ENCODE measurements at places on chromosomes 16 and 17.

DNA sequence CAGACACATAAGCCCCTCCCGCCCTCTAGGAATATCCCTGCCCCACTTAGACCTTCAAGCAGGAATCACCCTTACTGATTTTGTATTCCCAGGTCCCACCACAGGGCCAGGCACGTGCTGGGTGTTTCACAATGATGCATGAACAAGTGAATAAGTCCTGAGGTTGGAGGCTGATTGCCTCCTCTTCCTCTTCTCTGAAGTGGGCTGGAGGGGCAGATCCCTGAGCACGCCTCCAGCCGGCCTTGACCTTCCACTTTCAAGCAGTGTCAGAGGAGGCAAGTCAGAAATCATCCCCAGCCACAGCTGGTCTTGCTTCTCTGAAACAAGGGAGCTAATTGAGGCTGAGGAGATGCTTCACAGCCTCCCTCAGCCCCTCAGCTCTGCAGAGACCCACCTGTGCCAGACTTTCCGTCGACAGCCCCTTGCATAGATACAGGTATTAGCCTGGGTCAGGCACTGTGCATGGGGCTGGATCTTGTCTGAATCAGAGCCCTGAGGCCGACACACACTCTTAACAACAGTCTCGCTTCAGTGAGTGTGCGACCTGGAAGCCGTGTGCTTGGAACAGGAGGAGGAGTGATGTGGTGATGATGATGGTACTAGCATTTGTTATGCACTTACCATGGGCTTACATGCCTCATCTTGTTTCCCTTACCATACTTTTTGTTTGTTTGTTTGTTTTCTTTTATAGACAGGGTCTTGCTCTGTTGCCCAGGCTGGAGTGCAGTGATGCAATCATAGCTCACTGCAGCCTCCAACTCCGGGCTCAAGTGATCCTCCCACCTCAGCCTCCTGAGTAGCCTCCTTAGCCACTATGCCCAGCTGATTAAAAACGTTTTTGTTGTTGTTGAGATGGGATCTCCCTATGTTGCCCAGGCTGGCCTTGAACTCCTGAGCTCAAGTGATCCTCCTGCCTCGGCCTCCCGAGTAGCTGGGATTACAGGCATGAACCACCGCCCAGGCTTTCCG lies 15.0 kb downstream of the MRM1 start:
- no peak for DNase-seq

DNA sequence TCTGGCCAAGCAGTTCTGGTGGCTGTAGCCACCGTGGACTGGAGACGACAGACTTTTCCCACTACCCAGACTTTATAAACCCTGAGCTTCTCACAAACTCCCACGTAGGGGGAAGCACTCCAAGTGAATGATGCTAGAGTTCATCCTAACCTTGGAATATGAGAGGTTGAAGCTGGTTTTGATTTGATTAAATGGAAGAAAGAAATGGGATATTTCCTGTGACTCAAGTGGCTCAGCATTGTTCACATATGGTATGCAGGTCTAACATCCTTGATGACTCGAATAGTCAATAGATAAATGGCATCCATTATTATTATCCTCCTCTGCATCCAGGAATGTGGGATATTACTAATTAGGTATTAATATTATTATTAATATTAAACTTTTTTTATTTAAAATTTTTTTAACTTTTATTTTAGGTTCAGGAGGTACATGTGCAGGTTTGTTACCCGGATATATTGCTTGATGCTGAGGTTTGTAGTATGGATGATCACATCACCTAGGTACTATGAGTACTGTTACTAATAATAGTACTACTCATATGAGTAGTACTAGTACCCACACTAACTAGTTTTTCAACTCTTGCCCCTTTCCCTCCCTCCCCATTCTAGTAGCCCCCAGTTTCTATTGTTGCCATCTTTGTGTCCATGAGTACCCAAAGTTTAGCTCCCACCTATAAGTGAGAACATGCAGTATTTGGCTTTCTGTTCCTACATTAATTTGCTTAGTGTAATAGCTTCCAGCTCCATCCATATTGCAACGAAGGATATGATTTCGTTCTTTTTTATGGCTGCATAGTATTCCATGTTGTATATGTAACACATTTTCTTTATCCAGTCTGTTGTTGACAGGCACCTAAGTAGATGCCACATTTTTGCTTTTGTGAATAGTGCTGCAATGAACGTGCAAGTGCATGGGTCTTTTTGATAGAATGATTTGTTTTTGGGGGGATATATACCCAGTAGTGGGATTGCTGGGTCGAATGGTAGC lies 22.9 kb downstream of the PIK3R6 start:
- no peak for DNase-seq

DNA sequence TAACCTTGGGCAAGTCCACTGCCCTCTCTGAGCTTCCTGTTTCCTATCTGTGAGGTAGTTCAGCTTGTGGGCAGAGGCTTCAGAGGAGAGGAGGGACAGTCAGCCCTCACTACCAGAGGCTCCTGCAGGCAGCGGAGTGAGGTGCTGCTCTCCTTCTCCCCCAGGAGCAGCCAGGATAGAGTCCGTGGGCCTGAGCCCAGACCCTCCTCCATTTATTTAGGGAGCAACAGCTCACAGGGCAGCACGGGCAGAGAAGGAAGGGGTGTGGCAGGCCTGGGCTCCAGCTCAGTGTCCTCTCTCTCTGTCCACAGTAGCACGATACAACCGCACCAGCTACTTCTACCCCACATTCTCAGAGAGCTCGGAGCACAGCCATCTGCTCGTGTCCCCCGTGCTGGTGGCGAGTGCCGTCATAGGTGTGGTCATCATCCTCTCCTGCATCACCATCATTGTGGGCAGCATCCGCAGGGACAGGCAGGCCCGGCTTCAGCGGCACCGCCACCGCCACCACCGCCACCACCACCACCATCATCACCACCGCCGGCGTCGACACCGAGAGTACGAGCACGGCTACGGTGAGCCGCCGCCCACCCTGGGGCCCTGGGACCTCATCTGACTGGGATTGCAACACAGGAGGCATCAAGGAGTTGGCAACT lies 42.3 kb downstream of the BEAN1 start:
- no peak for DNase-seq

- no peak for DNase-seq
Measured at GRCh38 chr17:67503184-67503583, 126.1 kb downstream of the PITPNC1 start.

DNA sequence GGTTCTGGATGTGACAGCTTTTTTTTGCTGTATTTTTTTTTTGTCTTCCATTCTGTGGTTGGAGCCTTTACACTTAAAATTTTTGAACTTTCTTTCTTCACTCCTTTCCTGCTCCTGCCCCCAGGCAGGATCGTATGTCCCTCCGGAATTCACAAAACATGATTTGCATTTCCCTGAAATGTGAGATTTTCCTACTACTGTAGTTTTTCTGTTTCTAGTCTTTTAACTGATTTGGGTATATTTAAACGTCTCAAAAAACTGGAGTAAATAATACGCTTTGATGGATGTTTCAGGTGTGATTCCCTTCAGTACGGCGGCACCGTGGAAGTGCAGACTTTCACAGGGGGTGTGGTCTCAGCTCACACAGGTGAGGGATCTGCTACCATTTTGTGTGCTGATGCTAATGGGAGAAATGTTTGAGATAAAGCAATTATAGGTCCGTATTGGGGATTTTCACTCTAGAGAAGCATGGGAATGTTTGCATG lies 686 bp downstream of the SRCAP start:
- DNase-seq = no peak

DNA sequence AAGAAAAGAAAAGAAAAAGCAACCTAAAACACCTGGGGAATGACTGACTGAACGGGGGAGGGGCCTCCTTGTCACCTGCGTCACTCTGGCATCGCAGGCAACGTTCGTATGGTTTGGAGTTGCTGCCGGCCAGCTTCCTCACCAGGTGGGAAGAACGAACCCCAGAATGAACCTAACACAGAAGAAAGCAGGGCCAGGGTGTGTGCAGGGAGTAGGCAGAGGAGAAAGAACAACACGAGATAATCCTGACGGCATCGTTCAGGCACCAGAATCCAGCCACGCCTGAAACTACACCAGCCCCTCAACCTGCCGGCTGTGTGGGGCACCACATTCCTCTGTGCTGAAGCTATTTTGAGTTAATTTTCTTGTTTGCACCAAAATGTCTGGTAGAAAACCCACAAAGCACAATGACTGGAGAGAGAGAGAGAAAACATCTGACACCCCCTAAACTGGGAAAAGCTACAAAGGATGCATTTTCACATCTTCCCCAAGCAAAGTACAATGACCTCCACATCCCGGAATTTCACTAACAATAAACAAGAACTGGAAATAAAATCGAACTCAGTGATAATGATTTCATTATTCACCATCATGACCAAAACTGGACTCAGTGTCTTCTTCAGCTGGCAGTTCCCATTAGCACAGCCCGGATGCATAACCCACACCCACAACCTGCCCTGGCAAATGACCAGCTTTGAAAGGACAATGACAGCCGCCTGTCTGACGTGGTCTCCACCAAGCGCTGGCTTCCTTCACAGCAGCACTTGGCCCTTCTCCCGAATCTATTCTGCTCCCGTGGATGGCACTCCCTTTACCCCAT lies 23.6 kb downstream of the RAB40B start:
- DNase-seq = no peak

DNA sequence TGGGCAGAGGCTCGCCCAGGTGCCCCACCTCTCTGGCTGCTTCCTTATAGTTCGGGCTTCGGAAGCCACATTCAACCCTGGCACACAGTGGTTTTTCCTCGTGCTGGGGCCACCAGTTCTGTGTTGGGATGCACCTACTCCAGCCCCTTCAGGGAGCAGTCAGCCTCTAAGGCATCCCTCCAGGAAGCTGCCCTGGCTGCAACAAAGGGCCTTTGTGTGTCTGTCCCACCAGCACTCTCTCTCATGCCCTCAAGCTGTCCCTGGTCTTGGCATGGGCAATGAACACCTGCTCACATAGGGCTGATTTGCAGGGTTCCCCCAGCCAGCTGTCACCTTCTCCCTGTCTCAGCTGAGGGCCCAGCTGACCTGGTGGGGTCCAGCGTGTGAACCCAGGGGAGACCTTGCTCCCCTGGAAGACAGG lies 754 bp upstream of the NOXO1 start:
- no peak for DNase-seq

GRCh38 chr17:693791-694638 lies 20.6 kb downstream of the VPS53 start:
- DNase-seq = no peak

GRCh38 chr16:19680881-19681340 lies 37.1 kb downstream of the KNOP1 start:
- no peak for DNase-seq

- DNase-seq = no peak
Measured at GRCh38 chr16:12300945-12301500, 324.5 kb downstream of the SNX29 start.
